ENCODE measurements at places on chromosomes 3 and 15.

DNA sequence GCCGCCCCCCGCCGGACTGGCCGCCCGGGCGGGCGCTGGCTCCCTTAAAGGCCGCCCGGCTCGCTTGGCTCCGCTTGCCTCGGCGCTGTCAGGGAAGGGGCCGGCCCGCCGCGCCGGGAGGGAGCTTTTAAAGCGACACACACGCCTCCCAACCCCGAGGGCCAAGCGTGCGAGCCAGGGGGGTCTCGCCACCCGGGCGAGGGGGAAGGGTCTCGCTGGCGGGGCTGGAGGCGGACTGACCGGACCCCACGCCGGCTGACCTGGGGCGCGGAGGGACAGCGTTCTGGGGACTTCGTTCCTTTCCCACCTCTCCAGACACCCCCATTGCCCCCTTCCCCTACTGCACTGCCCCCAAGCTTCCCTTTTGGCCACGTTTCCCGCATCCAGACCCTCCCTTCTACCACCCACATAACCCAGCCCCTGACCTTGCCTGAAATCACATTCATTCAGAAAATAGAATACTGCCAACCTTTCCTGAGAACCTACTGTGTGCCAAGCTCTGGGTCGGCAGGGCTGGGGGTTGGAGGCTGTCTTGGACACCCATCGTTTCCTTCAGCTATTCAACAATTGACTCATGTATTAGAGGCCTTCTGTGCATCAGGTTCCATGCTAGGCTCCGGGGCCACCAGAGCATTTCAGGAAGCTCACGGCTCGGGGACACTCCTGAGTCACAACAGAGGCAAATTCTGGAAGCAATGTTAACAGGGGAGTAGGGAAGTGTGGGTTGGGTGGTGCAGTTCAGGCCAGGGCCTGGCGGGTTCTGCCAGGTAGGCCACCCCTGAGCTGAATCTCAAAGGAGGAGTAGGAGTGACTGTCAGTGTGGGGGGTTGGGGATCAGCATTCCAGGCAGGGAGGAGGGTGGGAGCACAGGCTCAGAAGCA lies at the start of gene INSYN1:
Gene INSYN1 (minus strand): TSS at position 102 of the 881 bp plus-strand sequence. CDS start 2,221 bp downstream, outside the sequence.
- no peak for DNase-seq

GRCh38 chr3:53085476-53085875 lies 39.6 kb upstream of the SFMBT1 start:
- no peak for DNase-seq

DNA sequence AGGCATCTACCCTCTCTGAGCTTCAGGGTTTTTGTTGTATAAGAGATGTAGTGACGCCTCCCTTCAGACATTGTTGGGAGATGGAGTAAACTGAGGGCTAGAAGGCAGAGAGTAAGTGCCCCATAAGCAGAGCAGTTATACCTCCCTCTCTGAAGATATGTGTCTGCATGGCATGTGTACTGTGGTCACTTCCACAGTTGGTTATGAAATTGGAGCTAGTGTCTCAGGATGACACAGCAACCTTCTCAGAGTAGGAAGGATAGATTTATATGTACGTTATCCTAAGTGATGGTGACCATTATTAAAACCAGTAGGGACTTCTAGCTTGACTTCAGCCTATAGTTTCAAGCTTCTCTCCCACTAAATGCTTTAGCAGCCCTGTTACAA lies 17.9 kb downstream of the PXK start:
- no peak for DNase-seq

- DNase-seq: no peak
Measured at GRCh38 chr3:30352410-30353318, 253.7 kb upstream of the TGFBR2 start.

DNA sequence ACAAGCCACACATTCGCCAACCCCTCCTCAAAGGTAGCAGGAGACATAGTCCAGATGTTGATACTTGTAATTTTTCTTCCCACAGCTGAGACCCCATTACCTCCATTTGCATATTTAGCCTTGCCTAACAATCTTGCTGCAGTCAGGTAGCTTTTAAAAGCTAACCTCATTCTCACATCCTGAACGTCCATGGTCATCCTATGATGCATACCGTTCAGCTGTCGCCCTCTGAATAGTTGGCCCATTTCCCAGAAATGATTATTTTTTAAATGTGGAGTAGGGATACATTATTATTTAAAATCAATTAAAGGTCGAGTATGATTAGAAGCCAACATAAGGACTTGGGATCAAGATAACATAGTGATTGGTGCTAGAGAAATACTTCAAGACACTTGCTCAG lies 165.0 kb downstream of the MEX3B start:
- DNase-seq: no peak

GRCh38 chr3:139571711-139572110 lies 32.2 kb upstream of the RBP1 start:
- no peak for DNase-seq

- no peak for DNase-seq
Measured at GRCh38 chr3:189862385-189862998, 231.3 kb downstream of the TP63 start.

DNA sequence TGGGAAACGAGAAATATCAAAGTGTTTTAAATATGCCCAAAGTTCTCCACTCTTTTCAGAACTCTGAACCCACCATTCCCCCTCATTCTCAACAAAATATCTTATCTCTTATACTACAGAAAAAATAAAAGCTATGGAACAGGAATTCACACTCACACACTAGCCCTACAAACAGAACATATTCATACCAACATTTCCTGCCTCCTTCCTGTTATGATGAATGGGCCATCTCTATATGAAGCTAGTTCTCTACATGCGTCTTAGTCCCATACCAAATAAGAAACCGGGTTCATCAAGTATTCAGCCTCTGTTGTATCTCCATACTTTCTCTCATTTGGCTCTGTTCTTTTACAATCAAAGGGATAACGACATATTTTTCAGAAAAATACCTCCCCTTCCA lies 72.6 kb downstream of the PLSCR2 start:
- DNase-seq: no peak

- no peak for DNase-seq
Measured at GRCh38 chr15:62269504-62269903, 104.4 kb upstream of the C2CD4B start.

DNA sequence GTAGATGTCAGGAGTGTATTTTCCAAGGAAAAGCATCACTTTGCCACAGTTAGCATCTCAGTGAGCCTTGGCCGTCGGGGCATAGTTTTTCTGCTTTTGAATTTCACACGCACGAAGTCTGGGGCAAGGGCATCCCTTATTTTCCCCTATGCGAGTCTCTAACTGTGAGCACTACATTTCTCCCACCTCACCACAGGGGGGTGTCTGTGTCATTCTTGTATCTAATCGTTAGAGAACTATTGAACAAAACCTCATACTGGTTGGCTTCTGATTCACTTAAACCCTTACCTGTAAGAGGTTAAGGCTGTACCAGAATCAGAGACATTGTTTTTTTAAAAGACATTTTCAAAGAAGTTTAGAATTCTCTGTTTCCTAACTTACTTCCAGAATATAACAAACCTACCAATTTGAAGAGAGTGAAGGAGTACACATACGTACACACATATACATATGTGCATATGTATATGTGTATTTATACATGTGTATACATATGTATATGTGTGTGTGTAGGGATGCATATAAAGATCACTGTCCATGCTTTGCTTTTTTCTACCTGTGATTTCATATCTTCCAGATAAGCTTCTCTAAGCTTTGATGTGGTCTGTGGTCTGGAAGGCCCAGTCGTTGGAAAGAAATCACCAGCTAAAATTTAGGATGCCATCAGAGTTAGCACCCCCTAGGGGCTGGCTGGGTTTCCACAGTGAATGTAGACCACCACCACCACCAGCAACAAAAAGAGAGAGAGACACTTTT lies 49.4 kb downstream of the MYZAP start:
- no peak for DNase-seq

- DNase-seq: no peak
Measured at GRCh38 chr3:39292961-39293360, 13.1 kb upstream of the CX3CR1 start.

DNA sequence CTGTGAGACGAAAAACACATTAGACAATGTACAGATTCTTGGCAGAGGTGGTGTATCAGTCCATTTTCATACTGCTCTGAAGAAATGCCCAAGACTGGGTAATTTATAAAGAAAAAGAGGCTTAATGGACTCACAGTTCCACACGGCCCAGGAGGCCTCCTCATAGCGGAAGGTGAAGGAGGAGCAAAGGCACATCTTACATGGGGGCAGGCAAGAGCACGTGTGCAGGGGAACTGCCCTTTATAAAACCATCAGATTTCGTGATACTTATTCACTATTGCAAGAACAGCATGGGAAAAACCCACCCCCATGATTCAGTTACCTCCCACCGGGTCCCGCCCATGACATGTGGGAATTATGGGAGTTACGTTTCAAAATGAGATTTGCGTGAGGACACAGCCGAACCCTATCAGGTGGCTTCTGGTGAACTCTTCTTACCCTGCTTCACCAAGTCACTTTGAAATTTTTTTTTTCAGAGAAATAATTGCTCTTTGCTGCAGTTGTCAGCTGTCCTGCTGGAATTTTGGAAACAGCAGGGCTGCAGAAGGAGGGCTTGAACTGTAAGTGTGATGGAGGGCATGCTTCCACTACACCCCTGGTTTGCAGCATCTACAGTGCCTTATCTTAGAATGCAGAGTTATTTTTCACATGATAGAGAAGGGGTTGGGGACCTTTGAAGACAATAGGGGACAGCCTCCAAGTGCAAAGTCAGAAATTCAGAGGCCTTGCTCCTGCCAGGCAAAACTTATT lies 2.9 kb upstream of the IGF2BP2 start:
- no peak for DNase-seq

- DNase-seq: no peak
Measured at GRCh38 chr3:113948015-113948917, 453 bp downstream of the ZDHHC23 start.

DNA sequence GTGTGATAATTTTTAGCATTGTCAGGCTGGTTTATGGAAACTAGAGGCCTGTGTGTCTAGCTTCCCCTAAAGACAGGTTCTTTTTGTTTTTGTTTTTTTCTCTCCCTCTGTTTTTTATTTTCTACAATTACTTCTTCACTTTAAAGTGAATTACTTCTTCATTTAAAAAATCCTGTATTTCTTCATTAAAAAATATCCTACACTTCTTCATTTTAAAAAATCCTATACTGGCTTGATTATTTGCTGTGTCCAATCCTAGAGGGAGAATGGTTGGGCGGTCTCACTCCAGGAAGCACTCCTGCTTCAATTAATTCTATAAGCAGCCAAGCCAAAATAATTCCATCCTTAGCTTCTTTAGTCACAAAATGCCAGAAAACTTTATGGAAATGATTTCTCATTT lies 11.8 kb downstream of the ATG7 start:
- no peak for DNase-seq

GRCh38 chr3:62525281-62525680 lies 151.9 kb upstream of the FEZF2 start:
- DNase-seq: no peak

GRCh38 chr3:55297706-55298105 lies 189.4 kb downstream of the WNT5A start:
- DNase-seq: no peak

DNA sequence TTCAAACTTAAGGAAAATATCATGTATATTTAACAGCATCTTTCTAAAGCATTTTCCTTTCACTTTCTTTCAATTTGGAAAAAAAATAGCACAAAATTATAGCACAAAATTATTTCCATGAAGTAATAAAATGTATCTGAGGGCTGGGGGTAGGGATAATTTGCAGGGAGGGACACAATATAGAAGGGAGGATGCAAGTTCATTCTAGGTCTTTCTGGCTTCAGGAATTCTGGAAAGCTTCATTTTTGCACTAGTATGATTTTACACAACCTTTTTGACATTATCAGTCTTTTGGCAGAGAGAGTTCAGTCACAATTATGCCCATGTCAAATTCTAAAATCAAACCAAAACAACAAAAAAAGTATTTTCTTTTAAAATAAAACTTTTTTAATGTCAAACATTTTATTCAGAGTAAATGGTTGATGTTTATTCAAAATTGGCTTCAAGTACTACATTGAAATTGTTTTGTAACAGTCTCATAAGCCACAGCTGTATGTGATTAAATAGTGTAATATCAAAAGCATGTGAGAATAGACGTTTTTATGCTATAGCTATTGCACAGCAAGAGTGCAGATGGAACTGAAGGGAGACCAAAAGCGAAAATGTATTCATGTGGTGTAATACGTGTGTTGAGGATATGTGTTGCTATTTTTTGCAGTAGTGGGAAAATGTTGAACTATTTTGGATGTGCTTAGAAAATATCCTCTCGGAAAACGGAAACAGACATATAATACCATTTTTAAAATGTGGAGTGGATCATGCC lies 5.8 kb downstream of the RBMS3 start:
- no peak for DNase-seq

GRCh38 chr3:42631620-42632019 lies 21.9 kb upstream of the ZBTB47 start:
- DNase-seq: no peak

DNA sequence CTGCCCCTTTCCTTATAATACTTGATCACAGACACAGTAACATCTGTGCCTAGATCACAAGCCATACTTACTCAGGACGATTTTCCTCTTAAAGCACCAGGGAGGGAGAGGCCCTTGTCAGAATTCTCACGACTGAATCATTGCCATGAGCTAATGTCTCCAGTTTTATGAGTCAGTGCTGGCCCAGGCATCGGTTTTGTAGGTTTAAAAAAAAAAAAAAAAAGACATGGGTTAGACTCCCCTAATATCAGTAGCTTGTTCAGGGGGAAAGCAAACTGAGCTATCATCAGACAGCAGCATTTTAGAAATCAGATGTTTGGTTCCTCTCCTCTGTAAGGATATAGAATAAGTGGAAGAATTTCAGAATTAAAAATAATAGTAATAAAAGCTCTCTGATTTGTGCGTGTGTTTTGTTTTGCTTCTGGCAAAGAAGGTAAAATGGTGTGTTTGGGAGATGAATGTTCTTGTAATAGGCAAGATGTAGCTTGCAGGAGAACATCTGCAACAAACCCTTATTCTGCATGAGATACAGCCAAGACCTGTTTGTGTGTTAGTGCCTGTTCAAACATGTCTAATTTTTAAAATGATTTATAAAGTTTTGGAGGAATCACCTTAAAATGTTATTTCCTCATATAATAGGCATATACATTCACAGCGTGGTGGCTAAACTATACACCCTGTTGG lies 193.6 kb downstream of the TP63 start:
- no peak for DNase-seq

GRCh38 chr15:36053746-36054145 lies 507.8 kb upstream of the DPH6 start:
- DNase-seq: no peak

DNA sequence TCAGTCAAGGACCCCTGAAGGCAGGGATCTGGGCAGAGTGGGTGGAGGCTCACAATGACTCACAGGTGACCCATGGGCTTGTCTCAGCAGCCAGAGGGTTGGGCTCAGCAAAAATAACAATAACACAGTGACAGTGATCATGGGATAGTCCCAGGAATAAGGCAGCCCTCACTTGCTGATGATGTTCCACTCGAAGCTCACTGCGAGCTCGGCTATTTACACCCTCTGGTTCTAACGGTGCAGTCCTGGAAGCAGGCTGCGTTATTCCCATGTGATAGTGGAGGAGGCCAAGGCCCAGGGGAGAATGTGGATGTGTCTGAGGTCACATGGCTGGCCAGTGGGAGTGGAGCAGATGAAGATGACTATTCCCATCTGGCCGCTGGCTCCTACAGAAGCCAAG lies 16.2 kb downstream of the CCDC33 start:
- DNase-seq: no peak
